ENCODE measurements at places on chromosomes 7 and 10.

GRCh38 chr10:14450041-14450491 lies 119.3 kb upstream of the FRMD4A start:
- no peak for DNase-seq

DNA sequence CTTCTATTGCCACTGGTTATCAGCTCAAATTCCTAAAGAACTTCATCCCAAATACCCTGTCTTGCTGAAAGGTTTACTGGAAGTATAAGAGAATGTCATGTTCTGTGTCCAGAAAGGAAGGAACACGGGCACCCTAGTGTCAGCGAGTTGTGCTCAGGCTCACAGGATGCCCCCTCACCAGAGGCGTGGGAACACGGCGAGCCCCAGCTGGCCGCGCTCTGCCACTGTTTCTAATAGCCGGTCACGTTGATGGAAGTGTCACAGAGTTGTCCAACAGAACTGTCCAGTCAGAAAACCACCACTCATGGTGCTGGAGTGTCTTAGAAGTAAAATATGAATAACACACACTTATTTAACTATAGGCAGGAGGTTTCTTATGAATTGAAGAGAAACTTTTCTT lies 72.8 kb downstream of the FIGNL1 start:
- DNase-seq, result no peak

DNA sequence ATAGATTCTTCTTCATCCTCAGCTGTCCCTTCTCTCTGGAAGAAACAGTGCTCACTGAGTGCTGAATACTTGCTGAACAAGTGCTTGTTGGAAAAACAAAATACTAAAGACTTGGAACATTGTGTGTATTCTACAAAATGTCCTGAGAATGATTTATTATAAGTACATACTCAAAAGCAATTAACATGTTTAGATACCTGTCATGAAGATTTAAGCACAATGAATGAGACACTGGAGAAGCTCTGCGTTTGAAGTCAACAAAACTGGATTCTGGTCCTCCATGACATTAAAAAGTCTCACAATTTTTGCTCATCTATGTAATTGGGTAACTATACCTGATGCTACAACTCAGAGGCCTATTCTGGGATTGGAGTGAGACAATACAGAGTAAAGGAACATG lies 34.8 kb upstream of the LAMB1 start:
- no peak for DNase-seq

- no peak for DNase-seq
Observed at GRCh38 chr7:5624386-5625365, 156.8 kb downstream of the RNF216 start.

- DNase-seq, result no peak
Observed at GRCh38 chr10:77163670-77164348, 473.8 kb downstream of the KCNMA1 start.

GRCh38 chr7:43698460-43699255 lies 30.7 kb downstream of the COA1 start:
- DNase-seq, result no peak

GRCh38 chr10:7756360-7756992 lies 31.3 kb downstream of the KIN start:
- no peak for DNase-seq

DNA sequence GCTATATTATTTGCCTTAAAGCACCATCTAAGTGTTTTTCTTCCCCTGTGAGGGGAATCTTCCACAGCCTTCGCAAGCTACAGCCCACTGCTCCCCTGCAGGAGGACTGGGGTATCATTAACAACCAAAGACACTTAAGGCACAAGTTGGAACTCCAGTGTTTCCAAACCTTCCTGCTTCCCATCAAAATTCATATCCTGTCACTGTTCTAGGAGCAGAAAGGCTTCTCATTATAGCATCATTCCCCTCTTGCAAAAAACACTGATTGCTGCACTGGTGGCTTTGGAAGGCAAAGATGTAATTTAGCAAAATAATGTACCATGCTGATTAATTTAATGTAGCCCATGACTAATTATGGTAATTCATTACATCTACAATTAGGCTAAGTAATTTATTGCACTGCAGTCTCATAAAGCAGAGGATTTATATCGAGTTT lies 207.2 kb downstream of the SKAP2 start:
- no peak for DNase-seq

DNA sequence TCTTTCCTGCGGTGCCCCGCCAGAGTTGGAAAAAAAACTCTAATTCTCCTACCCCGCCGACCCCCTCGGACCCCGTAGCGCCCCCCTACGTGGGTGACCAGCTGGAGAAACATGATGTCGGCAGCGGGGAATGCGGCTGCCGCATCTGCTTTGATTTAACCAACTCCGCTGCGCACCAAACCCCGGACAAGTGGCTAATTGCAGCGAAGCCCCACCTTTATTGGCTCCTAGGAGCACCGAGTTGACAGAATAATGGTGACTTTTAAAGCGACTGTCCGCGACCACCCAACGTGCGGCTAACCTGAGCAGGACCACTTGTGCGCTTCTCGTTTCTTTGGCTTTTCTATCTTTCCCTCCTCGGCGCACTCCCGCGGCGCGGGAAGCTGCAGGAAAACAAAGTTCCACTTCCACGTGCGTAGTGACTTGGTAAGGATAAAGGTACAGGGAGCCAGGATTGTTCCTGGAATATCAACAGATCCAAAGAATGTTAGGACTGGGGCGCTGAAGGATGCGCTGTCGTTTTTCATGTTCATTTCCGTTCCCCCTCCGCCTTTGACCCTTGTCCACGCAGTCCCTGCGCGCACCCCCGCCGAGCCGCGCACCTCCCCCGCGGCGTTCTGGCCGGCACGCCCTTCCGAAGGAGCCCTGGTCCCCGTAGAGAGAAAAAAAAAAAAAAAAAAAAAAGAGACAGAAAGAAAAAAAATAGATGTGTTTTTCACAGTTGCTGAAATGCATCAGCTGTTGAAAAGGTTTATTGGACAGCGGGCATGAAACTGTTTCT lies 1.4 kb downstream of the WNT16 start:
- DNase-seq, result no peak

- DNase-seq, result no peak
Observed at GRCh38 chr10:87753995-87754866, 63.8 kb downstream of the ATAD1 start.

GRCh38 chr10:10849306-10849705 lies 168.4 kb upstream of the CELF2 start:
- DNase-seq, result no peak

GRCh38 chr7:20152511-20152910 lies 64.7 kb downstream of the MACC1 start:
- DNase-seq, result no peak

- DNase-seq, result no peak
Observed at GRCh38 chr7:64881461-64882287, 21.4 kb upstream of the ZNF273 start.

GRCh38 chr10:110706690-110707098 lies 62.6 kb downstream of the RBM20 start:
- DNase-seq, result no peak

DNA sequence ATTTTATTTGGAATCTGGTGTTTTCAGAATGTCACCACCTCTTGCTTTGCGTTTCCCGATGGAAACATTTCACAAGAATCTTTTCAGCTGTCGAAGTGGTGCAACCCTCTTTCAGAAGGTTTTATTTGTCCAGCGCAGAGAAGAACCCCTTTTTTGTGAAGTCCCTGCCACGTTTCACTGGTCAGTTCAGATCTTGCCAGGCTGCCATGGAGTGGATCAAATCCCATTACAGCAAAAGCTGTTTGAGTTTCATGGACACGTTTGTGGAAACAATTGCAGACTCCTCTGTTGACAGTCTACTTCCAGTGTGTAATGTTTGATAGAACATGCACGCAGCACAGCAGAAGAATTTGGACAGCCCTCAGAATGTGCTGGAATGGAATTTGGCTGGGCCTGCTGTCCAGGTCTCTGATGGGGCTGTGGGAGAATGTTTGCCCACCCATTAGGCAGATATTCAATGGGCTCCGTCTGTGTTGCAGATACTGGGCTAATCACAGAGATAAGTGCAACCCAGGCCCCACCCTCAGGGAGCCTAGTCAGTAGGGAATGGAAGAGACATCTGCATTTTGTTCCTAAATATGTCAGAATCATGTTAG lies 143.2 kb downstream of the GRK5 start:
- DNase-seq, result no peak

DNA sequence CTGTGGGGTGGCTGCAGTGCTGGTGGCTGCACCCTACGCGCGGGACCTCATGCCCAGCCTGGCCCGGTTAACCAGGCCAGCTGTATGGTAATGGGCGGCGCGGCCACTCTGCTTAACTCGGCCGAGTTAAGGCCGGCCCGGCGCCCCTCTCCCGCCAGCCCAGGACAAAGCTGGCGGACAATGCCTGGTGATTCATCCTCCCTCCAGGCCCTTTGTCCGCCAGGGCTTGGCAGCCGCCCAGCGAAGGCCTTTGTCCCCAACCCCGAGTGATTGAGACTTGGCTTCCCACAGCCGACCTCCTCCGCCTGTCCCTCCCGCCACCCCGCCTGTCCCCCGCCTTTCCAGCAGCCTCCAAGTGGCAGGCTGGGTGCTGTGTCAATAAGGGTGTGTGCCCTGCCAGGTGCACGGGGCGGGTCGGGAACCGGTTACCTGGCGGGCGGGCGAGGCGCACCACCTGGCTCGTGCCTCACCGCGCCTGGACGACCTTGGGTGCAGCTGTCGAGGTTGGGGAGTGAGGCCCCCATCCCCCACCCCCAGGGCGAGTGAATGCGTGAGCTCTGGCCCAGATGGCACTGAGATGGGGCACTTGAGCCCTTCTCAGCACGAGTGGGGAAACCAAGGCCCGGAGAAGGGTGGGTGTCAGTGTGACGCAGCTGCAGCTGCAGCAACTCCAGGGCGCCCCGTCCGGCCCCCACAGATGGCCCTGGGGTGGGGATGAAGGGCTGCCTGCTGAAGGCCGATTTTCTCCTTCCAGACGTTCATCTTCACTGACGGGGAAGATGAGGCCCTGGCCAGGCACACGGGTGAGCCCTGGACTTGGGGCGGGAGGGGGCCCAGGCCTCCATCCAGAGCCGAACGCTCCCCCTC lies 4.6 kb downstream of the LFNG start:
- no peak for DNase-seq

DNA sequence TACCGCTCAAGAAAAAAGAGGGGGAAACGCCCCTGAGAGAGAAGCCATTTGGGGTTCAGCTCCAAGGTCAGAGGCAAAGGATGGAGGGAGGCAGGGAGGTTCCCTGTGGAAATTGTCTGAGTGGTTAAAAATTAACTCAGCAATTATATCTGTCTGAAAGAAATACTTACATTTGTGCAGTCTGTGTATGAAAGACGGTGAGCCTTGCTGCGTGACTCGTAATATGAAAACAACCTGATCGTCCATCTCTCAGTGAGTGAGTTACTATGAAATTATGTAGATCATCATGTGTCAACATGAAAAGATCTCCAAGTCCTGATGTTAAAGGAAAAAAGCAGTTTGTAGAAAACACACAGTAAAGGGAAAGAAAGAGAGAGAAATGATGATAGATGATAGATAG lies 67.2 kb upstream of the FAM204A start:
- DNase-seq, result no peak

DNA sequence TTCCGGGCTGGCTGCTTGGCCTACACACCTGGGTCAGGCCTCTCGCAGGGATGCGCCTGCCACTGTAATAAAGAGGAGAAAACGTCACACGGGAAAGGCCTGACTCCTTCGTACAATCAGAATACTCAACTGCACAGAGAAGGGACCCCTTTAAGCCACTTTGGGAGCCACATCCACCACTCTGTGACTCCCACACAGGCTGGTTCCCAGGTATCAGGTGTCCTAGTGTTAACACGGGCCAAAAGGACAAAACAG lies 5.8 kb upstream of the ZNF736 start:
- no peak for DNase-seq

GRCh38 chr7:50508471-50508943 lies 56.7 kb downstream of the DDC start:
- DNase-seq, result no peak

GRCh38 chr7:136953386-136953785 lies 84.9 kb downstream of the CHRM2 start:
- no peak for DNase-seq

DNA sequence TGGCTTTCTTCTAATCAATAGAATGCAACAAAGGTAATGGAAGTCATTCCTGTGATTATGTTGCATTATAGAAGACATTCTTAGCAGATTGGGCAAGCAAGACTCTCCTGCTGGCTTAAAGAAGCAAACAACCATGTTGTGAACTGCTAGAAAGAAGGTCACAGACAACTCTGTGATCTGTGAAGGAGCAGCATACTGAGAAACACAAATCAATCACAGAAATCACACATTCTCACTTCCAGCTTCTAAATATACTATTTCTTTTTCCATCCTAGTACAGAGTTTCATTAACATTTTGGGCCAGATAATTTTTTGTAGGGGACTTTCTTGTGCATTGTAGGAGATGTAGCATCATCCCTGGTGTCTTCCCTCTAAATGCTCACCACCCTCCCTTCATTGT lies 28.0 kb upstream of the PALS2 start:
- no peak for DNase-seq

GRCh38 chr10:106043863-106044262 lies 1120.6 kb downstream of the SORCS1 start:
- no peak for DNase-seq

All from activated CD8-positive, alpha-beta memory T cell treated with anti-CD3 and anti-CD28 coated beads, Interleukin-2, amount 50 U/mL, for 4 hours (primary cell).